OCI-LY7 (cell line): ENCODE measurements at places on chromosomes 12 and 14.

DNA sequence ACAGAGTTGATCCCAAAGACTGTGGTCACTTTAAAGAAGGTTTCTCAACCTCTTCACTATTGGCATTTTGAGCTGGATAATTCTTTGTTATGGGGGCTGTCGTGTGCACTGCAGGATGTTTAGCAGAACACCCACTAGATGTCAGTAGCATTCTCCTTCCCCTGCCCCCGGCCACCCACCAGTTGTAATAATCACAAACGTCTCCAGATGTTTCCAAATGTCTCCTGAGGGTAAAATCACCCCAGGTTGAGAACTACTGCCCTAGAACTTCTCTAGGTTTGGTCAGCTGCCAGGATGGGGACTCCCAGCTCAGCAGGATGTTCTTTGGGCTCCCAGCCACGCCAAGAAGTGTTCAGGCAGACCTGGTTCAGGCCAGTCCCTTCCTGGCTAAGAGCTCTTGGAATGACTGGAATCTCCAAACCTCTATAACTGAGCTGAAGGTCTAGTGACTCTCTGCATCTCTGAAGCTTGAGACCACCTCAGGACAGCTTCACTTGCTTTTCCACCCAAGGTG, 12.5 kb upstream of the AJUBA start:
- DNase-seq, result peak; percentile 60

DNA sequence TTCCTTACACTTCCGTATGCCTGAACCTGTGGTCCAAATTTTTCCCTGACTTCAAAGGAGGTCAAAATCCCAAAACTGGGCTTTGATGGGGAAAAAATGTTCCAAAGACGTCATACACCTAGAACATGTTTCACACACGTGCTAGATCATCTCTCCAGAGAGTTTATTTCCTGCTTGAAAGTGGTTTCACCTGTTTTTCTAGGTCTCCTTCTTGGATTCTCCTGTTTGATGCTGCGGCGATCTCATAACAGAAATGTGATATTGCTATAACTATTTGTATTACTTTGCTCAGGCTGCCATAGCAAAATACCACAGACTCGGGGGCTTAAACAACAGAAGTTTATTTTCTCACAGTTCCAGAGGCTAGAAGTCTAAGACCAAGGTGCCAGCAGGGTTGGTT, 19.7 kb upstream of the TMCC3 start:
- DNase-seq, result no peak

DNA sequence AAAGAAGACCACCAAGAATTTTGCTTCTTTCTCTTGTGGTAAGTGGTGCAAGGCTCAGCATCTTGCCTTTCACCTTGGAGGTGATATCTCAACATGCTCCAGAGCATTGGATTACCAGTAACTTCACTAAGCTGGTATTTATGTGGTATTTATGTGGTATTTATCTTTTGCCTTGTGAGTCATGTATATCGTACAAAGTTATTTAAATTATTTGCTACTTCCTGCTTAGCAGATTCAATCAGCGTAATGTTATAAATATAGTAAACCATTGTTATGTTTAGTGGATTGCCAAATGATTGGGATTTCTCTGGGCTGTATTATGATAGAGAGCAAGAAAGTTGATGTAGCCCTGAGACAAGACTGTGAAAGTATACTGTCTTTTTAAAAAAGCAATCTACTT, 366.4 kb downstream of the IPO8 start:
- no peak for DNase-seq

- DNase-seq, result no peak
These were observed 62.2 kb downstream of the RFX4 start for GRCh38 chr12:106645074-106645421.

DNA sequence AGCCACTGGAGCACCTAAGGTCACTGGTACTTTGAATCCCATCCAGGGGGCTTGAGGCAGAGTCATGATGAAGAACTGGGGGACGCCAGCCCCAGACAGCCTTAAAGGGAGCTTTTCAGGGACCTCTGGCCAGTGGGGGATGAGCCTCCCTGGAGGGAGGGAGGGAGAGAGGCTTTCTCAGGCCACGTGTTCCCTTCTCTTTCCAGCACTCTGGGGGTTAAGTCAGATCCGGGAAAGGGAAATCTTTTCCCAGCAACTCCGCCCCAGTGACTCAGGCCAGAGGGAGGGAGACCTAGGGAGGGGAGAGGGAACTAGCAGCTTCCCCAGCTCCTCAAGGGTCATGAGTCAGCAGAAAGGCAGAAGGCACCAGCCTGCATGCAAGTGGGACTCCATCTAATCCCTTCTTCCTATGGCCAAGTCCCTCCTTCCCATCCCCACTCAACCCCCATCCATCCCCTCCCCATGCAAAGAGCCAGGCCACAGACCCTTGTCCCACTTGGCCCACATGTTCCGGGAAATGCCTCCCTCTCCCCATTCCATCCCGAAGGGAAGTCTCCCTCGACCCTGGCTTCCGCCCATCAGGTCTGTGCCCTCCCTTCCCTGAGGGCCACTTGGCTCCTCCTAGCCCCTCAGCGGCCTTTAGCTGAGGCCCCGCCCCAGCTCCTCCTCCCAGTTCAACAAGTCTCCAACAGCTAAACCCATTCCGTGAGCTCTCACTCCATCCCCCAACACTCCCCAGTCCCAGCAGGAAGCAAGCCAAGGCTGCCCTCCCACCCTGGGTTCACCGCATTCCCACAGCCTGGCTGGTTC, 5.6 kb downstream of the TNFRSF1A start:
- no peak for DNase-seq

- DNase-seq, result no peak
These were observed 2.6 kb downstream of the ETFRF1 start for GRCh38 chr12:25197608-25198007.

DNA sequence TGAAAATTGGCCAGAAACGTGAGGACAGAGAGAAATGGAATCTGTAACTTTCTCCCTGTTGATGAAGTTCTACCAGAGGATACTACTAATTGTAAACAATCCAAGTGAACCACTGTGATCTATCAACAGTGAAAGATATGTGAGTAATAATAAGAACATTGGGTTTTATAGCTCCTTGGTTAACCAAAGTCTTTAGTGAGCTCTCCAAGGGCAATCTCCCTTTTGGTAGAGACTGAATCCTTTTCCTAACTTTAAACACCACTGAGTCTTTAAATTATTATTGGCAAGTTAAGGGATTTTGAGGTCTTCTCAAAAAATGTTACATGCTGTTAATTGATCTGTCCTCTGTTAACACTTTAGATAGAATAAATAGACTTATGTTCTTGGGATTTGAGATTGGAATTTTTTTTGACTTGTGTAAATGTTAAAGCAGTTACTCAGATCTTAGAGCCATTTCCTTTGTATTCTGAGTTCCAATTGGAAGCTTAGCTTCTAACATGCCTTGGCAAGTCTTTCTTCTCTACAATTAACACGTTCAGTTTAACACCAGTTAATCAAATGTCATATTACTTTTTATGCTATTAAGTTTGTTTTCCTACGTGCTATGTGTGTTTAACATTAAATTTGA, 338.2 kb upstream of the DDHD1 start:
- DNase-seq, result no peak

- DNase-seq, result no peak
These were observed 15.0 kb downstream of the POLE start for GRCh38 chr12:132672116-132672515.

- peak; percentile 27 for DNase-seq
These were observed 21.0 kb downstream of the CNOT2 start for GRCh38 chr12:70264067-70264867.

- no peak for DNase-seq
These were observed 224.3 kb downstream of the PELI2 start for GRCh38 chr14:56342494-56342942.

DNA sequence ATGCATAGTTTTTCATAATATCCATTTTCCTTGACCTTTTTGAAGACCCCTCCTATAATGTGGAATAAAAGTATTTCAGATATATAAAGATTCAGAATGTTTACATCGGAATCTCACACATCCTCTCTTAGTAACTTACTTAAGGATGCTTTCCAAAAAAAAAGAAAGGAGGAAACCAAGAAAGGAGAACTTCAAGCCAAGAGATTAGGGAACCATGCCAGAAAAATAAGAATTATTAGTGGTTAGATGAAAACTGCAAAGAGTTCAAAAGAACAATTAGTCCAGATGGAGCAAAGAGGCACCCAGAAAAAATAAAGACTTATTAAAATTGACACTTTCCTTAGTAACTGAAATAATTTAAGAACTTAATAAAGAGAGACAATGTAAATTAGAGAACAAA, 179.2 kb downstream of the DUSP6 start:
- DNase-seq, result no peak

- DNase-seq, result no peak
These were observed 168.6 kb downstream of the TMTC3 start for GRCh38 chr12:88310666-88311065.

DNA sequence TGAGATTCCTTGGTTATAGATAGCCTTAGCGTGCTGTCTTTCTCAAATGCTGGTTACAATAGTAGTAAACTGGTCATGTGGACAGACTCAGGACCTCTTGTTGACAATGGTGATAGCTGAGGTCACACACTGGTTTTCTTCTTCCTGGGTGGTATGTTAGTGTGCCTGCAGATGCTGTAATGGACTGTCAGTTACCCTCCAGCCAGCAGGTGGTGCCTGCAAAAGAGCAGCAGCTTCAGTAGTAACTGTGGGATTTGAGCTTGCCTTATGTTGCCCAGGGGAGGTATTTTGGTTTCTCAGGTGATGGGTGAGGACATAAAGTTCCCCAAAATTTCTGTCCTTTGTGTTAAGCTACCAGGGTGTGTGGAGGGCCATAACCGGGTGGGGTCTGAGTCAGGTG, 33.7 kb upstream of the SCAF11 start:
- DNase-seq, result no peak

DNA sequence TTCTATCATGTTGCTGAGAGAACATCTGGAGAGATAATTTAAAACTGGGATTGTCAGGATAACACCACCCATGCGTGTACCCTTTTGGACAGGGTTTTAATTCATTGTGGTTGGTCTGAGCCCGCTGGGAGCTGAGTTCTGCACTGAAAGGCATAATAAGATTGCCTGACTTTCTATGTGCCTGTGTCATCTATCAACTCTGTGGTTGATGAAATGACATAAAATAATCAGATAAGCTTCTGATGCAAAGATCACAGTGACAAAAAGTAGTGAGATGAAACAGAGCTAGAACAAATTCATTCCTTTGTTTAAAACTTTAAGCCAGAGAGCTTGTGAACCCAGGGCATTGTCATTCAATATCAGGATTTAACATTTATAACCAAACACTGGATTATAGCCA, 98.7 kb downstream of the BBS10 start:
- no peak for DNase-seq

- no peak for DNase-seq
These were observed 105.2 kb upstream of the EGLN3 start for GRCh38 chr14:34056046-34056445.

DNA sequence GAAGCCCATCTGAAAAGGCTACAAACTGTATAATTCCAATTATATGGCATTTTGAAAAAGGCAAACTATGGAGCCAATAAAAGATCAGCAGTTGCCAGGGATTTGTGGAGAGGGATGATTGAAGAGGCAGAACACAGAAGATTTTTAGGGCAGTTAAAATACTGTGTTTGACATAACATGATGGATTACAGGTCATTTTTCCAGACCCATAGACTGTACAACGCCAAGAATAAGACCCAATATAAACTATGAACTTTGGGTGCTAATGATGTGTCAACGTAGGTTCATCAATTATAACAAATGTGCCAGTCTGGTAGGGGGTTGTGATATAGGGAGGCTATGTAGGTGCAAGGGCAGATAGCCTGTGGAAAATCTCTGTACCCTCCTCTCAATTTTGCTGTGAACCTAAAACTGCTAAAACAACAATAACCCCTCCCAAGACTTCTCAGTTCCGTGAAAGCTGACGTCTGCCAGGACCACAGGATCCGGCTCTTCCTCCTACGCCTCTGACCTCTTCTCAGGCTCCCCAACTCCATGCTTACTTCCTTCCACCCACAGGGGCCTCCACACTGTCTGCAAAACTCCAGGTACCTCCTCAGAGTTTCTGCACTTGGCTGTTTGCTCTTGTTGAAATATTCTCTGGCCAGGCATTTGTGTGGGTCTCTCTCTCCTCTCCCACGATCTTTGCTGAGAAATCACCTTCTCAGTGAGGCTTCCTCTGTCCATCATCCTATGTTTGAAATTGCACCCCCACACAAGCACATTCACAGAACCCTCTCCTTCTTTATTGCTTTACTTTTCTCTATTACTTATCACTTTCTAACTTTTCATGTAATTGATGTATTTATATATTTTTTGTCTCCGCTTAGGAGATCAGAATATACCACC, 131.4 kb downstream of the BBS10 start:
- no peak for DNase-seq

GRCh38 chr14:97282210-97283004, 485.2 kb downstream of the VRK1 start:
- DNase-seq, result no peak

- DNase-seq, result no peak
These were observed 75.6 kb downstream of the PPM1H start for GRCh38 chr12:62859321-62859737.

GRCh38 chr12:93790472-93791152, 113.4 kb downstream of the CRADD start:
- DNase-seq, result no peak

GRCh38 chr14:25484906-25485305, 435.0 kb upstream of the STXBP6 start:
- DNase-seq, result no peak

GRCh38 chr12:116515684-116516083, 43.5 kb upstream of the MAP1LC3B2 start:
- DNase-seq, result no peak

DNA sequence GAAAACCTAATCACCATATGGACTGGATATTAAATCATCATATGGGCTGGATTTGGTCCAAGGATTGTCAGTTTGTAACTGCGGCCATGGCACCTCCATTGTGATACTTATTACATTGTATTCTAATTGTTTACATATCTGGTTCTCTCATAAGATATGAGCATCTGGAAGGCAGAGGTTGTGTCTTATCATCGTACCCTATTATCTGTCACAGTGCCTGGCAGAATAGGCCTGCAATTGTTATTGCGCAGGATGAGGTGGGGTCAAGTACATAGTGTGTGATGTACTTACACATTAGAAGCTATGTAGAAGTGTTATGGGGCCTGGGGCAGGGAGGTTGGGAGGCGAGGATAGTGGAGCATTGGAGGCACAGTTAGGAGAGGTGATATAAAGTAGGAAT, 4.7 kb downstream of the IFT43 start:
- no peak for DNase-seq
